ENCODE measurements at places on chromosomes 16 and 17.

DNA sequence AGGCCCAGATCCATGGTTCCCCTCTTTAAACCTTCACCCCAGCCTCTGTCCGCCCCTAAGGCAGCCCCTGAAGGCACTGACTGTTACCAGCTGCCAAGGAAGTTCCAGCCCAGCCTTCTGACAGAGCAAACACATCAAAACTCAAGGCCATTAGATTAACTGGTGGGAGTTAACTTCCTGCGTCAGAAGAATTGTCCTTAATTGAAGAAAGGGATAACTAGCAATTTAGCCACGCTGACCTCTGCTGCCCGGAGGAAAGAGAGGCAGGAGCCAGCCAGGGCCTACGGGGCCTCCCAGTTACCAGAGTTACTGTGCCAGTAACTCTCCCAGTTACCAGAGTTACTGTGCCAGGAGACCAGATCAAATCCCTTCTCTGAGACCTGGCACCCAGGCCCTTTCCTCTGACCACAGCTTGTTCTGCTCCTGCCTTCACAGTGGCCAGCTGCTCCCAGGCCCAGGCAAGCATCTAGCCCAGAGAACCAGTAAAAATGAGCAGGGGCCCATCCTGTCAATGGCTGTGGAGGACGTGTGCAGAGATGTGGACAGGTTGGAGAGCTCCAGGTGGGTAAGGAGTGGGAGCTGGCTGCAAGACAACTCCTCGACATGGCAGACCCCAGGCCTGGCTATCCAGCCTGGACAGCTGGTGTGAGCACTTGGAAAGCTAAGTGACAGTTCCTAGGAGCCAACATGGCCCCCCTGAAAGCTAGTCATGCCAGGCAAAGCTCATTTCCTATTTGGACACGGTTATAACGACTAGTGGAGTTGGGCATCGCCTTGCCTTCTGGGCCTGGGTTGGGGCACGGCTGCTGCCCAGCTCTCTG, 2.8 kb upstream of the PITPNM3 start:
- DNase-seq, result no peak

GRCh38 chr16:14511800-14512135, 118.3 kb downstream of the PARN start:
- no peak for DNase-seq

DNA sequence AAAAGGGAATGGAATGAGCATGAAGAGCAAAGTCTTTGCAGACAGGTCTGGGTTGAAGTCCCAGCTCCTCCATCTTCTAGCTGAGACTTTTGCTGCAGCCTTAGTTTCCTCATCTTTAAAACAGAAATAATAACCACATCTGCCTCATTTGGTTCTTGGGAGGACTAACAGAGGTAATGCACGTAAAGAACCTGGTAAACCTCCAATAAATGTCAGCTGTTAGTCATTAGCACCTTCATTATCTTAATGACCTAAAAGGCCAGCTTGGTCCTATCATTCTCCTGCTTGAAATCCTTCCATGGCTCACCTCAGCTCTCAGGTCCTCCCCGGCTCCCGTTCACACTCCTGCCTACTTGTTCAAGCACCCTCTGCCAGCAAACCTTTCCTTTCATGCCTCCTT, 51.8 kb downstream of the SKAP1 start:
- DNase-seq, result no peak

- DNase-seq, result no peak
Measured at GRCh38 chr17:14803826-14804225, 461.3 kb downstream of the PMP22 start.

- peak; percentile 38 for DNase-seq
Measured at GRCh38 chr17:64020056-64020766, at the start of gene ICAM2. Gene ICAM2, minus strand, starts transcription at chr17:64020633. Its CDS starts 13,942 bp downstream, at chr17:64006691.

DNA sequence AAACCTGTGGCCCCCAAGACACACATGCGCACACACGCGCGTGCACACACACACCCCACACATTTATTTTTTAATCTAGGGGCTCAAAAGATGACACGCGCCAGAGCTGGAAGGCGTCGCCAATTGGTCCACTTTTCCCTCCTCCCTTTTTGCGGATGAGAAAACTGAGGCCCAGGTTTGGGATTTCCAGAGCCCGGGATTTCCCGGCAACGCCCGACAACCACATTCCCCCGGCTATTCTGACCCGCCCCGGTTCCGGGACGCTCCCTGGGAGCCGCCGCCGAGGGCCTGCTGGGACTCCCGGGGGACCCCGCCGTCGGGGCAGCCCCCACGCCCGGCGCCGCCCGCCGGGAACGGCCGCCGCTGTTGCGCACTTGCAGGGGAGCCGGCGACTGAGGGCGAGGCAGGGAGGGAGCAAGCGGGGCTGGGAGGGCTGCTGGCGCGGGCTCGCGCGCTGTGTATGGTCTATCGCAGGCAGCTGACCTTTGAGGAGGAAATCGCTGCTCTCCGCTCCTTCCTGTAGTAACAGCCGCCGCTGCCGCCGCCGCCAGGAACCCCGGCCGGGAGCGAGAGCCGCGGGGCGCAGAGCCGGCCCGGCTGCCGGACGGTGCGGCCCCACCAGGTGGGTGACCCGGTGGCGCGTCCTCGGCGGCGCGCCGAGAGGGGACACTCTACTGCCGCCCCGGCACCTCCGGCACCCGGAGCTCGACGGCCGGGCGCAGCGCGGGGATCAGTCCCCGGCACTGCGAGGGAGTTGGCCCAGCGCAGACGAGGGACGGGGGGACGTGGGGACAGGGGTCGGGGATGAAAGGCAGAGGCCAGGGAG, at the start of gene STAT5A:
Gene STAT5A (plus strand): TSS at position 522 of the 826 bp plus-strand sequence. CDS start 914 bp downstream, outside the sequence.
- DNase-seq, result peak; percentile 43

DNA sequence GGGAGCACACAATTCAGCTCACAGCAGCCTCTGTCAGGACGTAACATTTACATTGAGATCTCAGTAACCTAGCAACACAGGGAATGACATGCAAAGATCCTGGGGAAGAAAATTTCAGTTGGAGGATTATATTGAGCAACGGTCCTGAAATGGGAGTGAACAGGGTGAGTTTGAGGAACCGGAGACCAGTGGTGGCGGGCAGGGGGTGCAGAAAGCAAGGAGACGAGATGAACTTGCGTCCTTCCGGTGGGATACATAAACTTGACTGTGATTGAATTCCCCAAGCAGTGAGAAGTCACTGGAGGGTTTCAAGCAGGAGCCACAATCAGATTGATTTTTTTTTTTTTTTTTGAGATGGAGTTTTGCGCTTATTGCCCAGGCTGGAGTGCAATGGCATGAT, 51.5 kb downstream of the SHISA6 start:
- no peak for DNase-seq

GRCh38 chr16:13959626-13960025, 39.7 kb downstream of the ERCC4 start:
- DNase-seq, result no peak

- no peak for DNase-seq
Measured at GRCh38 chr16:16868727-16869126, 489.8 kb downstream of the NPIPA7 start.

- DNase-seq, result no peak
Measured at GRCh38 chr17:10018461-10018891, 113.4 kb upstream of the RCVRN start.

DNA sequence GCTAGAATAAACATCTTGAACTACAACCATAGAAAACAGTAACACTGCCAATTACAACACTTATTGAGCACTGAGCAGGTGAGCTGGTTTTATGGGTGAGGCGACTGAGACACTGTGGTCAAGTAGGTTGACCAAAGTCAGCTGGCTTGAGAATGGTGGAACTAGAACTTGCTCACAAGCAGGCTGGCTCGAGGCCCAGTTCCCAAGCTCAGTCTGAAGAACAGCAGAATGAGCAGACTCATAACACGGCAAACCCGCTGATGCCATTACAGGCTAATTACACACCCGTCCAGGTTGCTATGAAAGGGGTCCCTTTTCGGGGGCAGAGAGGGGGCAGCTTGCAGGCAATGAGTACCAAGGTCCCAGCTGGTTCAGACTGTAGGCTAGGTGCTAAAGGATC, 6.5 kb downstream of the ZZEF1 start:
- no peak for DNase-seq

DNA sequence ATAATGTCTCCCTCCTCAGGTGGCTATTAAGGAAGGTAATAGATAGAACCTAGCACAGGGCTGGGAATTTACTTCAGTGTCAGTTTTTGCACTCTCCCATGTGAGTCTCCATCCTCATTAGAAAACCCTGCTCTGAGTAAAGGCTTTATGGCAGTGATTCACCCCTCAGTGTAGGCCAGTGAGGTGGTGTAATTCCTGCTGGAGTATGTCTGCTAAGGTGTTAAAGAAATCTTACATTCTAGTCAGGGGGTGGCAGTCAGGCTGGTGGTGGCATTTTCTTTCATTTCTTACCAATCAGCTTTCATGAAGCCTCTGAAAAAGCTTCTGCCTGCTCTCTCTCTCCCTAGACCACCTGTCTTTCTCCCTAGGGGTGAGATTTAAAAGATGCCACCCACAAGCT, 138.8 kb upstream of the CCL2 start:
- no peak for DNase-seq

DNA sequence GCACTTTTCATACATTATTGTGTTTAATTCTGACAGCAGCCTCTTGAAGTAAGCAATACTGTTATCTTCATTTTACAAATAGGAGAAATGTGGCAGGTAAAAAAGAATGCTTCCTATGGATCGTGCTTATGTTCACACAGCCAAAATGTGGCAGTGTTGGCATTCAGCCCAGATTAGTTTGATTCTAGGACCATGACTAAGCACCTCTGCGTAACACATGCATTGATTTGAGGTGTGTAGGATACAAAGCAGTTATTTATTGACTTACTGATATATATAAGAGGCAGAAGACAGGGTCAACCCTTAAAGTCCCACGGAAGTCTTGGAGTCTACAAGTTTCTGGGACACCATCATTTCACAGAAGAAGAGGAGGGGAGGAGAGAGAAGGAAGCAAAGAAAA, 1144.4 kb upstream of the GOT2 start:
- no peak for DNase-seq

- DNase-seq, result no peak
Measured at GRCh38 chr16:53872248-53873221, 168.6 kb downstream of the FTO start.

- DNase-seq, result no peak
Measured at GRCh38 chr16:60203525-60204124, 1469.5 kb upstream of the GOT2 start.

- no peak for DNase-seq
Measured at GRCh38 chr17:51860954-51861561, 297.5 kb downstream of the CA10 start.

DNA sequence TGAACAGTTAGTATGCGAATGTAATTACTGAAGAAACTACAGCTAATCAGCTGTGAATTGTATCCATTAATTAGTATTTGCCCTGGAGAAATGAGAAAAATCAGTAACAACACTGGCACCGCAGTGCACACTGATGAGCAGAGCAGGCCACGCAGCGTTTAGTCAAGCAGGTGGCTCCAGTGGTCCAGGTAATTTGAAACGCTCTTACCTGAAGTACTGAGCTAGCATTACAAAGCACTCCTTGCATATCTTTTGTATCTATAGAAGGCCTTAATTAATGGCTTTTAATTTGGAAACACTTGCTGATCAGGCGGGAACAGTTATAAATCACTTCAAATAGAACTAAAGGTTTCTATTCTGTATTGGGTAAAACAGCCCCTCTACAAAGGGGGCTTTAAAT, 76.4 kb downstream of the TOX3 start:
- no peak for DNase-seq

- no peak for DNase-seq
Measured at GRCh38 chr17:70564006-70564620, 394.8 kb downstream of the KCNJ2 start.

DNA sequence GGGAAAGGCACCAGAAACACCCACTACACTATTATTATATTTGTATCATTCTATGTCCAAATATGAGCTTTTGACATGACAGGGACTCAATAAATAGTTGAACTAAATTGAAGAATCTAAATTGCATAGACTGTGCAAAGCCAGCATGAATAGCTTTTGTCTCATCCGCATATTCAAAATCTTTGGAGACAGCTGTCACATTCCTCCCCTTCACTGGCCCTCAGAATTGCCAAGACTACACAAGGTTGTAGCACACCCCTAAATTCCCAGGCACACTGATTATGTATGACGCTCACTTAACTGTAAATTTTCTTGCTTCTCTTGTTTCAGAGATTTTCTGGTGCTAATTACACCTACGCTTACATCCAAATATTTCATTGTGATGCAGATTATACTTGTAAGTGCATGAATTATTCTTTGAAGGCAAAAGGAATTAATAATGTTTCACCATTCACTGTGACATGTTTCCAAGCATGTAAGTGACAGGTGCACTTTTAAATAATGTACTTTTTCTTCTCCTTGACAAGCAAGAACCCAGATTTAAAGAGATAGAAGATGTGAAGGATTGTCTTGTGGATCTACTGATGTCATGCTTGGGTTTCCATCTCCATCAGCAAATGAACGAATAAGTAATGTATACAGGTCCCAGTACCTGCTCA, 47.5 kb downstream of the CA10 start:
- DNase-seq, result no peak

DNA sequence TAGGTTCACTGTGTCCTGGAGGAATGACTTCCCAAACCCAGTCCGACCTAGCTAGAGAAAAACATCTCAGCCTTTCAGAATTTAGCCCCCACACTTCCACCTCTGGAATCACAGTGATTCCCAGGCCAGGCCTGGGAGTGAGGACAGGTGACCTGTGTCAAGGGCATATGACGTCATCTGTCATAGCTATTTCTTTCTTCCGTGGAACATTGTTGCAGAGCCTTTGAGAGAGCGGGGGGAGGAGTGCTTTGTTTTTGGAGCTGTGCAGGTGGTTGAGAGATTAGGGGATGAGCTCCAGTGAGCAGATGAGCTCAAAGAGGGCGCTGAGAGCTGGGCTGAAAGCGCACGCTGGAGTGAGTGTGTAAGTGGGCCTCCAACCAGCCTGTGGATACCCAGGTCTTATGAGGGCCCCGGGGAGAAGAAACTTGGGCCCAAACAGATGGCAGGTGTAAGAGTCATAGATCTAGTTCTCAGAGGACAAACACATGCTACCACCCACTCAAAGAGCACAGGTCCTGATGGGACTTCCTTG, 344.8 kb downstream of the SNX29 start:
- DNase-seq, result no peak

DNA sequence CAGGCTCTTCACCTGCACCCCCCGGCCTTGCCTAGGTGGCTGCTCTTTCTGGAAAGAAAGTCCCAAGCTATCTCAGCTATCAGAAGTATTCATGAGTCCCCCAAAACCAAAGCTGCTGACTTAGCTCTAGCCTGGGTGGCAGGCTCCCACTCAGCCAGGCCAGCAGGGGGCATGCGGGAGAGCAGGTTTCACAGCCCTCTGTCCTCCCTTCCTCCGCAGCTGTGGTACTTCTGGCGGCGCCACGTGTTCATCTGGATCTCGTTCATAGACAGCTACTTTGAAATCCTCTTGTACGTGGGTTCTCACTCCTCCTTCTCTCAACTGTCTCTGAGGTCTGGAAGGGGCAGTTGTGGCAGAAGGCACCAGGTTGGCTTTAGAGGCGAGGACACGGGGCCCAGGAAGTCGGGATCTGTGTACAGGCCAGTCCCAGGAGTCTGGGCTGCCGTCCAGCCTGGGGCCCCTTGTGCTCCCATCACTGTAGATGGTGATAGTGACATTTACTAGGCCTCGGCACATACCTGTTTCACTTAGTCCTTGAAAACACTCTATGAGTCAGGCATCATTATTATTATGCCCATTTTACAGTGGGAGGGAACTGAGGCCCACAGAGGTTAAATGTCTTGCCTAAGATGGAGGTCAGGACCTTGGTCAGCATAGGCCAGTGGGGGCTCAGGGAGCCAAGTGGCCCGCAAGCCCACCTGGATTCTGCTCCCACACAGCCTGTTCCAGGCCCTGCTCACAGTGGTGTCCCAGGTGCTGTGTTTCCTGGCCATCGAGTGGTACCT, 12.9 kb downstream of the TRPV2 start:
- no peak for DNase-seq
